ENCODE measurements at places on chromosomes 11 and 22. TPM values are rescaled to one million over a fixed set of nuclear protein-coding genes. Genes with fewer than 3 reads are reported as not detected.

- DNase-seq, result peak; percentile 62
These were observed 40.0 kb downstream of the TPCN2 start for GRCh38 chr11:69088676-69089146.

NRIP3 gene
- total RNA-seq, result 31.8 TPM

DNA sequence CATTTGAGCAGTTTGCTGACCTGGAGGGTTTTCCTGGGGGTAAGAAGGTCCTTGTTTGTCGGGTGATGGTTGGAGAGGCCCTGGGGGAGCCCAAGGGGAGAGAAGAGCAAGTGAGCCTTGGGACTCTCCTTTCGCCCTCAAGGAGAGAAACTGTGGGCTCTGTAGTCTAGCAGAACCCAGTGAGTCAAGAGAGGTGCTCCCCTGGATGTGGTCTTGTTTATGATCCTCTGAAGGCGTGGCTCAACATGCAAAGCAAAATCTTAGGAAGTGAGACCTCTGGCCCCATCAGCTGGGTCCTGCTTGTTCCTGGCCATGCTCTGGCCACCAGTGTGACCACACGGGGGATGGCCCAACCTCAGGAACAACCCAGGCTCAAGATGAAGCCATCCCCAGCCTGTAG, 66.5 kb upstream of the ALX4 start:
- no peak for DNase-seq

SPA17 gene
- 21.7 TPM for total RNA-seq

GGA1 gene
- total RNA-seq, result 29.7 TPM

DNA sequence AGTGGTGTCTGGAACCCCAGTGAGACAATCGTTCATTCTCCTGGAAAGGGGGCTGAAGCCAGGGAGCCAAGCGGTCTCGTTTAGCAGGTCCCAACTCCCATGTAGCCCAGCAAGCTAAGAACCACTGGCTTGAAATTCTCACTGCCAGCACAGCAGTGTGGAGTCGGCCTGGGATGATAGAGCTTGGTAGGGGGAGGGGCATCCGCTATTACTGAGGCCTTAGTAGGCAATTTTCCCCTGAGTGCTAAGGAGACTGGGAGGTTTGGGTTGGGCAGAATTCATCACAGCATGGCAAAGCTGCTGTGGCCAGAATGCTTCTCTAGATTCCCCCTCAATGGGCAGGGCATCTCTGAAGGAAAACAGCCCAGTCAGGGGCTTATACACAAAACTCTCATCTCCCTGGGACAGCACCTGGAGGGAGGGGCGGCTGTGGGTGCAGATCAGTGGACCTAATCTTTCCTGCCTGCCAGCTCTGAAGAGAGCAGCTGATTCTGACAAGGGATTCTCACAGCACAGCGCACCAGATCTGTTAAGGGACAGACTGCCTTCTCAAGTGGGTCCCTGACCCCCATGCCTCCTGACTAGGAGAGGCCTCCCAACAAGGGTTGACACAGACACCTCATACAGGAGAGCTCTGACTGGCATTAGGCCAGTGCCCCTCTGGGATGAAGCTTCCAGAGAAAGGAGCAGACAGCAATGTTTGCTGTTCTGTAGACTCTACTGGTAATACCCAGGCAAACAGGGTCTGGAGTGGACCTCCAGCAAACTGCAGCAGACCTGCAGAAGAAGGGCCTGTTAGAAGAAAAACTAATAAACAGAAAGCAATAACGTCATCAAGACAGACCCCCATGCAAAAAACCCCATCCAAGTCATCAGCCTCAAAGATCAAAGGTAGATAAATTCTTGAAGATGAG, 14.8 kb downstream of the OR52M1 start:
- DNase-seq, result no peak

CDC42BPG gene
- total RNA-seq, result not detected

ADAMTS8 gene
- total RNA-seq, result not detected

DDX10 gene
- total RNA-seq, result 26.8 TPM

Measured in RPMI7951 (cell line).